Activated naive CD4-positive, alpha-beta T cell treated with anti-CD3 and anti-CD28 coated beads, Interleukin-2, amount 50 U/mL, for 72 hours (primary cell): ENCODE measurements at places on chromosomes 16 and 17. TPM values are rescaled to one million over a fixed set of nuclear protein-coding genes. Genes with fewer than 3 reads are reported as not detected.

The TMEM238L gene
- total RNA-seq = not detected

The ABCA5 gene
- total RNA-seq = 29.1 TPM

The CHD9NB gene
- total RNA-seq = 0.14 TPM

The HS3ST6 gene
- not detected for total RNA-seq

The MAP2K6 gene
- 5.8 TPM for total RNA-seq
